ENCODE measurements at places on chromosomes 2 and 18.
A peak's percentile ranks its signal among the peaks of the same experiment; 100 is the strongest.

DNA sequence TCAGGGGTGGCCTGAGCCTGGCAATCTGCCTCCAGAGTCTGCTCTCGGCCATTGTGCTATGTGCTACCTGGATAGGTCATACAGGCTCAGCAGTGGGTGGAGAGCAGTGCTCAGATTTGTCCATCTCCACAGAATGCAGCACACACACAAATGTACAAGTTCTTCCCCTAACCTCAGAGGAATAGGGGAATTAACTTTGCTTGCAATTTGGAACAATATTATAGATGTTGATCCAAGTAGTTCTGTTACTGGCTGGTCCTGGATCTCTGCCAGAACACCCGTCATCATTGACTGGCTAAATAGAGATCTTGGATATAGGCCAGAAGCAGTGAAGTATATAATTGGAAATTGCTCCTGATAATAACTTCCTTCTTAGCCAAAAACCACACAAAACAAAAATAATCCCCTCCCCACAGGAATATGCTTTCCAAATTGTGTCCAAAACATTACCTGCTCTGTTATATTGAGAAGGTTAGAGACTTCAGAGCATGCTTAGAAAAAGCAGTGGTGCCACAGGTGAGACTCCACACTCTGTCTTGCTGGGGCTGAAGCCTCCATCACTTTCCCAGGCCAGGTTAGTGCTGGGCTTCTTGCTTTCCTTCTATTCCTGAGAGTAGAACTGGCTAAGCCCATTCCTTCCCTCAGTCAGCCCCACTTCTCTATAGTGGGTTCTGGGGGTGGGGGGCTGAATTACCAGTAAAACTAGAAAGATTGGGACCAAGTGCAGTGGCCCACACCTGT, 38.8 kb downstream of the NCAPH start:
- no peak for DNase-seq

GRCh38 chr18:24086082-24086481, 52.8 kb upstream of the CABYR start:
- no peak for DNase-seq

DNA sequence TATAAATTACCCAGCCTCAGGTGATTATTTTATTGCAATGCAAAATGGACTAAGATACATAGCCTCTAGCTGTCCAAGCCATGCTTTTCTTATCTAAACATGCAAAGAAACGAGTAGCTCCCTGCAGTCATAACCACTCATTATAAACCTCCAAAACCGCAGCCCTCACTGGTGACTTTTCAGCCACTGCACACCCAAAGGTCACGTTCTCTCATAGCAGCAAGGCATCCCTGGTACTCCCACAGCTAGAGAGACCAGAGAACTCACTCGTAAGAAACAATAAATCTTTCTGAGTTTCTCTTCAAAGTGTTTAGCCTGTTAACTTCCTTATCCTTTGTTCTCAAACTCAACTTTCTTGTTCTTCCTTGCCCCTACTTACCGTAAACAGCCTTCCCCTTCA, 28.5 kb upstream of the RALBP1 start:
- no peak for DNase-seq

DNA sequence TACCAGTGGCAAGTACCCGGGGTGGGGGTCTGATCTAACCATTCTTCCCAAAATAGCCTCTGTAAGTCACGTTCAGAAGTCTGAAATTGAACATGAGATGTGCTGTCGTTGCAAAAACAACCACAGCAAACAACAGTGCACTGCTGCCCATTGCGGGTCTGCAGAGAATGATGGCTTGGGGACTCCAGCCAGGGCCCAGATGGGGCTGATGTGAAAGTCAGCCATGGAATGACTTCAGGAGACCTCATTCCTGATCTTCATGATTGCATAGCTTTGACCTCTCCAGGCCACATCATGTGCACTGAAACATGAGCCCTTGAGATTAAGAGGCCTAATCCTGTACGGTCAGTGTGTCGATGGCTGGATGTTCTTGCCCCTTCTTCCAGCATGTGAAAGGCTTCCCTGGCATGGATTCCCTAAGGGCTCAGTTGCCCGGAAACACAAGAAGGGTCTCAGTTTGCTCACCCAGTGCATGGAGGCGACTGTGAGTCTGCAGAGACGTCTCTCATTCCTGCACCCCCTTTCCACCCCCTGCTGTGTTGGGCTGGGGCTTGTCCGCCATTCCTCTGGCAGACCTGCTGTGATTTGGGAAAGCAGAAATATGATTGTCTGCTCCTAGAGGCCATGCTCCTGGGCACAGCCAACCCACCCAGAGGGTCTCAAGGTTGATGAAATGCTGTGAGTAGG, 191.6 kb downstream of the SEPTIN10 start:
- DNase-seq, result no peak

GRCh38 chr2:158182676-158183295, 81.1 kb downstream of the UPP2 start:
- DNase-seq, result no peak

GRCh38 chr18:46632401-46633071, 24.5 kb downstream of the LOXHD1 start:
- no peak for DNase-seq

- no peak for DNase-seq
Observed at GRCh38 chr2:2717406-2717805, 386.3 kb upstream of the MYT1L start.

DNA sequence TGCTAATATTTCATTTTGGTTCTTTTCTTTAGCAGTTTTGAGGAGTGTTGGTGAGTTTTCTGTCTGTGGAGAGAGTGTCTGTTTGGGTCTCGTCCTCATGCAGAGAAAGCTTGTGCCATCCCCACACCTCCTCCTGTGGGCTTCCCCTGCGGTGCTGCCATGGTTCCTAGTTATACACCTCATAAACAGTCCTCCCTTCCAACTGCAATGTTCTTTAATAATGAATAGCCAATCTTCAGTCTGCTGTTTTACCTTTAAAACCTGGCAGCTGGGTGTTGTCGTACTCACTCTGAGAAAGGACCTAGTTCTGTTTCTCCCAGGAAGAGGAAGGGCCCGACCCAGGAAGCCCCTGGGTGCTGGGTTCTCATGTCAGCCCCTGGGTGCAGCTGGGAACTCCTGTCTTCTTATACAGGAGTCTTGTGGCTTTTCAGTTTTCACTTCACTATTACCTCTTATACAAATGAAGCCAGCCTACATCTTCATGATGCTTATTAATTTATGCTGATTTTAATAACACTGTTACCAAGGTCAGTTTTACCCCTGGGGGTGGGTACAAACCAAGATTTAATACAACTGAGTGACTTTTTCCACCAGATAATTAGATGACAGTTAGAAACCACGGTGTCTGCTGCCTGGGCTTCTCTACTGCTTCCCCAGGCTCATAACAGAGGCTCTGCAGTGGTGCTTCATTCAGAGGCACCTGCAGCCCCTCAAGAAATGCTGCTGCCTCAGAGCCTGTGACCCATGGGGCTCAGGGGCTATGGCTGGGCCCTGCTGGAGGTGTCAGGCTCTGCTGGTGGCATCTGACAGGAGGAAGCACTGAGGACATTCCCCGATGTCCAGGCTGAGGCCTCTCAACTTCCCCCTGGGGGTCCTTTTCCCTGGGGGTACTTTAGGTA, 59.1 kb downstream of the COA5 start:
- no peak for DNase-seq

GRCh38 chr2:154698296-154698720, at the start of gene KCNJ3:
TSS of gene KCNJ3 (plus strand) at chr2:154698695. CDS start at chr2:154698776, 81 bp downstream.
- DNase-seq, result no peak

DNA sequence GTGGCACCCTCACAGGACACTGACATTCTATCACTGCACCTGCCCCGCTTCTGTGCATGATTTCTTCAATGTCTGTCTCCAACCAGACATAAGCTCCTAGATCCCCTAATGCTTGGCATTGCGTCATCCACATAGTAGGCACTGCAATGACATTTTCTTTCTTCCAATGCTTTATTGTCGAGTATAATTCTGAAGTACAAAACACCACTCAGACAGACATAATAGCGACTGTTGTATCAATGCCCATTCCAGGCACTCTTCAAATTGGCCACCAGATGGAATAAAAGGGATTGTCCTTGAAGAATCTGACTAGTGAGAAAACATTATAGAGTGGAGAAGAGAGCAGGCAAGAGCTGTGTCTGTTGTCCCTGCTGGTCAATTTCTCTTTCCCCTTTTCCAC, 89.0 kb downstream of the LPIN1 start:
- DNase-seq, result no peak

DNA sequence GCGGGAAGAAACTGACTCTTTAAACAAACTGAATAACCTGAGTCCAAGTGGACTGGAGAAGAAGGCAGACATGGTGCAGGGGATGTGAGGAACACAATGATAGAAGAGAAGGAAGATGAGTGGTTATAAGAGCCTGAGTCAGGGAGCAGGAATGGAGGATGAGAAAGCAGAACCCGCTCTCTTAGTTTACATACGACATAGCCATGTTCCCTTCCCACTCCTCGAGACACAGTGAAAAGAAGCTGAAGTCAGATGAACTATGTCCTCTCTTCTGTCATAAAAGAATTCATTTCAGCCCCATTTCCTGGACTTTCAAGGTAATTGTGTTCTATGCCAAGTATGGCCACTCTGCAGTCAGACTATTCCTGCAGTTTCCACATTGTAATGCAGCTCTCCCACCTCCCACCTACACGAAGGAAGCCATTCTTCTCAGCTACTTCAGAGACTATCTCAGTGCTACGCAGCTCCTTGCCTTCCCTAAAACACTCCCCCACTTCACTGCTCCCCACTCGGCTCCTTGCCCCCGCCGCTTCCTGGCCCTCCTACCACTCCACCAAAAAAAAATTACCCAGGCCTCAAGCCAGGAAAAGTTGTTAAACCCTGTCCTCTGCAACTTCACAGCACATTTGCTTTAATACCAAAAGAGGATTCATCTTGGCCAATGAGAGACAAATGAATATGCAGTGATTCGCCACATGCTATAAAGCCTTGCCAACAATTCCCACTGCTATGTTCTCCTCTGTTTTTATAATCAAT, 323.4 kb upstream of the EPHA4 start:
- no peak for DNase-seq

- DNase-seq, result no peak
Observed at GRCh38 chr2:49113046-49113445, 41.3 kb downstream of the FSHR start.

DNA sequence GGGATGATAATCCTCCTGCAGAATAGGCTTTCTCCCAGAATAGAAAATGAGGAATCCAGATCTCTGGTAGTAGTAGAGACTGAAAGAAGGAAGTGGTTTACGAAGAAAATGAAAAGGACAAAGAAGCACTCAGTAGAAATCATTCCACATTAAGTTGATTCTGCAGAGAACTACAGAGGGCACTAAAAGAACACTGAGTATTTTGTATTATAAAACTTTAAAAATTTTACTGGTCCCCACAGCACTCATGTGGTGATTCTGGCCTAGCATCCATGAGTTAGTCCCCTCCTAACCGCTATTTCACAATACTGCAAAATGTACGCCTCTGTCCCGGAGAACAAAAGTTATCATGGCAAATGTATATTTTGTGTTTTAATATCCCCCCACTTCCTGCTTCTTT, 42.9 kb upstream of the SLC35F5 start:
- no peak for DNase-seq

- DNase-seq, result no peak
Observed at GRCh38 chr18:27789406-27789805, 387.5 kb downstream of the CDH2 start.

- DNase-seq, result peak; percentile 37
Observed at GRCh38 chr2:44981714-44982108, 27.5 kb downstream of the SIX2 start.

DNA sequence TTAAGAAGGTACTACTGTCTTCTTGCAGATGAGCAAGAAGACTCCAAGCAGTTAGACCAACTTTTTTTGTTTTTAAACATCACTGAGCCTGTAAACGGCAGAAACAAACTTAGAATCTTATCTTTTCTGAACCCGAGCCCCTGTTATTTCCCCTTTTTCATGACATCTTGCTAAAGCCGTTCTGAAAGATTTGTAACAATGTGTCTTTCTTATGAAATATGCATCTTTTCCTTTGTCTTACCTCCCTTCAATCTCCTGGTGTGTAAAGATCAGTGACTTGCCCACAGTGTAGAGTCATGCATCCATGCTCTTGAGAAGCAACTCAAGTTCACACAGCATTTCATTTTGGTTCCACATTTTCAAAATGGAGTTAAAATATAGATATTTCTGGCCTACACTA, 288.8 kb upstream of the CELF4 start:
- DNase-seq, result no peak

DNA sequence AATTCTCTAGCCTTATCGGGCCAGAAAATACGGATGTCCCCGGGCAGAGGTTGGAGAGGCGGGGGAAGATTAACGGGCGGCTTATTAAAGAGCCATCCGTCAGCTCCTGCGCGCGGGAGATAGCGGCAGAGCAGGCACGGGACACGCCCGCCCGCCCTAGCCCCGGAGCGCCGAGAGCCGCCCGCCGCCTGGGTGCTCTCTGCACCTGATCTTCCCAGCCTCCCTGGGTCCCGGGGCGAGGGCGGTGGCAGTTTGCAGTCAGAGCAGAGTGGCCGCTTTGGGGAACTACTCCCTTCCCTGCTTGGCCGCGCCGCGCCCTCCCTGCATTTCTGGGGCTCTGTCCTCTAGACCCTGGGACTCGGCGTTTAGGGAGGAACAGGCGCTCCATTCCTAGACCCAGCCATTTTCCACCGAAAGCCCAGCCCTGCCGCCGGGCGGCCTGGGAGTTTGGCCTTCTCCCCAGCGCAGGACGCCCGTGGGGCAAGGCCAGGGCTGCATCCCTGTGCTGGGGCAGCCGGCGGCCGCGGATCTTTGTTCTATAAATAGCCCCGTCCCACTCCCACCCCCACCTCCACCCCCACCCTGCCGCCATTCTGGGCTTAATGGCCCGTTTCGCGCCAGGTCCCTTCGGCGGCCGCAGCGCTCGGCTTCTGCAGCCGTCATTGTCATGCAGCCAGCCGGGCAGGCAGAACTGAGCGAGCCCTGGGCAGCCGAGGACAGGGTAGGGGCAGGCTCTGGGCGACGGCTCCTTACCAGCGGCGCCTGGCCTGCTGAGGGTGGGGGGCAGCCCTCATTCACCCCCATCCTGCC, 6.6 kb downstream of the GAD1 start:
- DNase-seq, result no peak

GRCh38 chr2:100451092-100451491, 19.2 kb upstream of the NMS start:
- no peak for DNase-seq

DNA sequence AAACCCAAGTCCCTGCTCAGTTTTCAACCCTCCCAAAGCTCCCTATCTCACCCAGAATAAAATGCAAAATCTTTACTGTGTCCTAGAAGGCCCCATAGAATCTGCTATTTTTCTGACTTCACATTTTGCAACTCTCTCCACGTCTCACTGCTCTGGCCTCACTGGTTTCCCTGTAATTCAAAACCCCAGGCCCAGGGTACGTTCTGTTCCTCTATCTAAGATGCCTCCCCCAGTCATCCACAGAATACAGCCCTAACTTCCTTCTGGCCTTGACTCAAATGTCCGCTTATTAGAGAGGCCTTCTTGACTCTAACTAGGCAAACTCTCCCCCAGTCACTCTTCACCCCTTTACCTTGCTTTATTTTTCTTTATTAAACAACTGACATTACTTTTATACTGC, 42.0 kb downstream of the FAM161A start:
- DNase-seq, result no peak

DNA sequence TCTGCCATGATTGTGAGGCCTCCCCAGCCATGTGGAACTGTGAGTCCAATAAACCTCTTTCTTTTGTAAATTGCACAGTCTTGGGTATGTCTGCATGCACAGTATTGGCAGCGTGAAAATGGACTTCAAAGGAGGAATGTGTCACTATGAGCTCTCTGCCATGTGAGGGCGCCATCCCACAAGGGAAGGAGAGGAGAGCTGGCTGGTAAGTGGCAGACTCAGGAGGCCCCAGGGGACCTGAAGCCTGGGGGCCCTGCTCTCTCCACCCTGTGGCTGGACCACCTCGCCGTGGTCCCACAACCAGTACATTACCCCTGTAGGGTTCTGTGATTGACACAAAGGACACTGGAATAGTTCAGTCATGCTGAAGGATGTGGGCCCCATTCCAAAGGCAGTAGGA, 122.1 kb downstream of the RPIA start:
- DNase-seq, result no peak

All from fibroblast of skin of left quadriceps (primary cell).